ENCODE measurements at places on chromosomes 11 and 22. TPM values are rescaled to one million over a fixed set of nuclear protein-coding genes. Genes with fewer than 3 reads are reported as not detected.

Gene TTC38
- total RNA-seq, result 49.8 TPM

Gene MEI1
- 16.9 TPM for total RNA-seq

Gene GDPD4
- total RNA-seq, result not detected

Gene TENM4
- total RNA-seq, result 4.7 TPM

Gene CD6
- total RNA-seq, result 1.1 TPM

Gene CENPM
- 5.4 TPM for total RNA-seq

Gene ENTHD1
- total RNA-seq, result not detected

Gene MFRP
- not detected for total RNA-seq

Gene FJX1
- total RNA-seq, result 12.8 TPM

Gene BIRC2
- 39.4 TPM for total RNA-seq

Gene PGR
- 1.5 TPM for total RNA-seq

Gene ARHGAP8
- not detected for total RNA-seq

Gene TRPT1
- total RNA-seq, result 33.9 TPM

DNA sequence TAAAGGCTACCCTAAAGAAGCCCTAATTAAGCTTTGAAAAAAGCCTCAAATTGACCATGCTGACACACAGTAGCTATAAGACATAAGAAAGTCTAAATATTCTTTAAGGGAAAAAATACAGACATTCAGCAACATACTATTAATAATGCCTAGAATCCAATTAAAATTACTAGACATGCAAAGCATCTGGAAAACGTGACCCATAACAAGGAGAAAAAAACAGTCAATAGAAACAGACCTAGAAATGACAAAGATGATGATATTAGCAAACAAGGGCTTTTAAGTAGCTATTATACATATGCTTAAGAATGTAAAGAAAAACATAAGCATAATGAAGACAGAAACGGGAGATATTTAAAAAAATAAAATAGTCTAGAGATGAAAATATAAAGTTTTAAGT, 63.7 kb upstream of the MYOD1 start:
- DNase-seq, result no peak

GRCh38 chr11:26665036-26665435, 56.8 kb downstream of the SLC5A12 start:
- no peak for DNase-seq

- DNase-seq, result no peak
These were observed 9.3 kb downstream of the SELENOM start for GRCh38 chr22:31097941-31098631.

- DNase-seq, result no peak
These were observed 16.6 kb downstream of the OR8A1 start for GRCh38 chr11:124586238-124586860.

DNA sequence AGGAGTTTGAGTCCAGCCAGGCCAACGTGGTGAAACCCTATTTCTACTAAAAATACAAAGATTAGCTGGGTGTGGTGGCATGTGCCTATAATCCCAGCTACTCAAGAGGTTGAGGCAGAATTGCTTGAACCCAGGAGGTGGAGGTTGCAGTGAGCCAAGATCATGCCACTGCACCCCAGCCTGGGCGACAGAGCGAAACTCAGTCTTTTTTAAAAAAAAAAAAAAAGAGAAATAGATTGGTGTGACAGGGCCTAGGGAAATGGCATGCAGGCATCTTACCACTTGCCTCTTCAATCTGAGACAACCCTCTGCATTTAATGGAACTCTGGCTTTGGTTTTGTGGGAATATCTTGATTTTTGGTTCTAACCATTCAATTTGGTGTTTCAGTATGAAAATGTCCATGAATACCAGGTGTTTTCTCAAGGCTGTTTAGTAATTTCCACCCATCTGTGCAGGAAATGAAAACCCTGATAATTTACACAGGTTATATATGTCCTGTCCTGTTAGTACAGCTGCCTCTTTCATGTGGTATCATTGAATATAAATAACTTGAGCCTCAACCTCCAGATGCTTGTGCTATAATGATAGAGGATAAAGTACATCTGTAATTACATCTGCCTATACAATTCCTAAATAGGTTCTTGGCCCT, 8.4 kb downstream of the XBP1 start:
- no peak for DNase-seq

GRCh38 chr22:35375031-35375430, 5.9 kb upstream of the HMOX1 start:
- no peak for DNase-seq

DNA sequence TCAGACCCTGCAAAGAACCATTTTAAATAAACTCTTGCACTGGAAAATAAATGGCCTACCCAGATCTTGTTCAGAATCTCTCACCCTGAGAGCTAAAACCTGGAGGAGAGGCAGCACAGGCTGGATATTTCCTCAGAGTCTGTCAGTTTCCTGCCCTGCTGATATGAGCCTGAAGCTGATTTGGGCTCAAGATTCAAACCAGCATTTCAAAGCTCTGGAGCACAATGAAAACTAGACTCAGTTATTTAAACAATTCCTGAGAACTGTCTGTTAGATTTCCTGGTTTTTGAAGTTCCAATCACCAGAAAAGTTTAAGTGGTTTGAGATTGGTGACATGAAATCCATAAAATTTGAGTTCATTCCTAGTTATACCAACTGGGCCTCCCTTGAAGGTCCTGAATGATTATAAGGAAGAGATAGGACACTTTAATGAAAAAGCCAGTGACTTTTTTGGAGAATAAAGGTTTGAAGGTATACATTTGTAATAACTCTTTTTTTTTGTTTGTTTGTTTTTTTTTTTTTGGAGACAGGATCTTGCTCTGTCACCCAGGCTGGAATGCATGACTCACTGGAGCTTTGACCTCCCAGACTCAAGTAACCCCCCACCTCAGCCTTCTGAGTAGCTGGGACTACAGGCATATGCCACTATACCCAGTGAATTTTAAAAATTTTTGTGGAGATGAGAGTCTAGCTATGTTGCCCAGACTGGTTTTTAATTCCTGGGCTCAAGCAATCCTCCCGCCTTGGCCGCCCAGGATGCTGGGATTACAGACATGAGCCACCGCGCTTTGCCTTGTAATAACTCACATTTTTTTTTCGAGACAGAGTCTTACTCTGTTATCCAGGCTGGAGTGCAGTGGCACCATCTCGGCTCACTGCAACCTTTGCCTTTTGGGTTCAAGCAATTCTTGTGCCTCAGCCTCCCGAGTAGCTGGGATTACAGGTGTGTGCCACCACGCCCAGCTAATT, 8.0 kb upstream of the ESAM start:
- no peak for DNase-seq

DNA sequence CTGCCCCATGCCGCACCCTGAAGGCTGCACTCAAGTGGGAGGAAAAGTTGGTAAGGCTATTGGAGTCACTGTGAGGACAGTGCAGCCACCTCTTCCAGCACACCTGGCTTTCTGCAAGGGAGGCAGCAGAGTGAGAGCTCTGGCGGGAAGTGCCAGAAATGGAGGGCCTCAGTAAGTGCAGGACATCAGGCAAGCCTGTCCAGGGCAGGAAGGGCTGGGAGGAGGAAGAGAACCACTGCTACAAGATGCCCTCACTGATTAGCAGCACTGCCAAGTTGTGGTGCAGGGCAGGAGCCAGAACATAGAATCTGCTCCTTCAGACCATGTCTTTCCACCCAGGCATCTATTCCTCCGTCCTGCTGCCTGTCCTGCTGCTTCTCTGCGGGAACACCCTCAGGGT, 61.2 kb upstream of the CLTCL1 start:
- no peak for DNase-seq

- no peak for DNase-seq
These were observed 60.9 kb downstream of the SCN3B start for GRCh38 chr11:123593570-123593969.

GRCh38 chr11:45922425-45923082, at the start of gene LARGE2:
TSS of gene LARGE2 (plus strand) at chr11:45922656. CDS start at chr11:45922883, 227 bp downstream.
- DNase-seq, result no peak

- DNase-seq, result no peak
These were observed 13.7 kb upstream of the BCL9L start for GRCh38 chr11:118939404-118939915.

DNA sequence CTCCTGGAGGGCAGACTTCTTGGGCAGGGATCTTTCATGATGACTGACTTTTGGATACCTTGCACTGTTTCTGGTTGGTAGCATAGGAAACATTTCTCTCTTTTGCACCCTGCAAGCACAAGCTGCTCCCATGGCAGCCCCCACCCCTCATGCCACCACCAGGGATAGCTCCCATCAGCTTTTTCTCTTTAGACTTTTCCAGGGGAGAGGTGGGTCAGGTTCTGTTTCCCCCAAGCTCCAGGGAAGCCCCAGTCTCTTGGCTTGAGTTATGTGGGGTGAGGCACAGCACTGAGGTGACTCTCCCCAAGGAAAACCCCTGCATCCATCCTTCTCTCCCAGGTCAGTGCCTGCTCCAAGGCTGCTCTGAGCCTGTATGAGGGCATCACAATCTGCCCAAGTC, 22.5 kb downstream of the LRRC32 start:
- no peak for DNase-seq

DNA sequence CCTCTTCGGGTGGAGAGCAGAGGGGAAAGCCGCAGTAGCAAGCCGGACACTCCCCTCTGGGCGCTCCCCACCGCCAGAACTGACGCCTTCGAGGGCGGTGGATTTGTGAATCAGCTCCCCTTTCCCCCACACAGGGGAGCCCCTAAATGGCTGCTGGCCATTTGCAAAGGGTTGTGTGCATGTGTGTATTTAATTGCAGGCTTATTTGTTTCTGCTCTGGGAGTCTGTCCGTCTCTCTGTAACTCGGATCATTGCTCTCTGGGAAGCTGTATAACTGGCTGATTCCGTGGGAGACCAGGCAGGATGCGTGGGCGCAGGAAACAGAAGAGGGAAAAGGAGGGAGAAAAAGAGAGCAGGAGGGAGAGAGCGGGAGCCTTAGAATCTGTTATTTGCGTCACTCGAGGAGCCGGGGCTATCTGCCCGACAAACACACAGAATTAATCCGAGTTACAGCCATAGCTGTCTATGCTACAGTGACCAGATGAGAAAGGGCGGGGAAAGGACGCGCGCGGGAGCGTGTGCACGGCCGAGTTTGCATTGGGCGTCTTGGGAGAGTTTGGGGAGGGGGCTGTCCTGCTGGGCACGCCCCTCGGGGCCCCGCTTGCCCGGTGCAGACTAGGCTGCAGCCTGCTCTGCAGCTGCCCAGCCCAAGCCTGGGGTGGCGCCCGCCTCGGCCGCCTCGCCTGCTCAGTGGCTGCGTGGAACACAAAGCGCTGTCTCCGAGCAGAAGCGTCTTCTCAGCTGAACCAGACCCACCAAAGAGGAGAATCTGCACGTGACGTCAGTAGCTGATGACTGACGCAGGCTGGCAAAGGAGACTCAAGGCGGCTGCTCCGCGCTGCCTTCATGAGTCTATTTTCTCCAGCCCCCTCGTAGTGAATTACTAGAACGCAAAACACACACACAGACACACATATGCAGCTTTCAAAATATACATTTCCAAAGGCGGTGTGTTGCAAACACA, 105.3 kb upstream of the HSD17B12 start:
- DNase-seq, result no peak

DNA sequence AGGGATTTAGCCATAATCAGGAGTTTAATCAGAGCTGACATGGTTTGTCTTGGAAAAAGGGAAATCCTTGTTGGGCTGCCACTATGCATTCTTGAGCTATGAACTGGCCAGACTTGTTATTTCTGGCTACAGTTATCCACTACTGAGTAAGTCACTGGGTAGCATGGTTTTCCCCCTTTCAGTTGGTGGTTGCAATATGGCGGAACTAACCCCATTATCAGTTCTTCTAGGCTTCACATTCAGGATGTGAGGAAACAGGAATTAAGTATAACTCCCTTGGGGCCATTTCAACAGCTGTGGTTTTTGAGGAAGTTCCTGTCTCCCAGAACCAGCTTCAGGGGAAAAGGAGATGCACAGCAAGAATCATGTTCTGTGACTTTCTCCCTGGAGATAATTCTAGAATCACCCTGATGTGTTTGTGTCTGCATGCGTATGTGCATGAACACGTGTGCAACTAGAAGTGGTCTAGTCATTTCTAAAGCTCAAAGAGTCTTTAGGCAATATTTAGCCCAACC, 103.0 kb upstream of the CD44 start:
- no peak for DNase-seq

DNA sequence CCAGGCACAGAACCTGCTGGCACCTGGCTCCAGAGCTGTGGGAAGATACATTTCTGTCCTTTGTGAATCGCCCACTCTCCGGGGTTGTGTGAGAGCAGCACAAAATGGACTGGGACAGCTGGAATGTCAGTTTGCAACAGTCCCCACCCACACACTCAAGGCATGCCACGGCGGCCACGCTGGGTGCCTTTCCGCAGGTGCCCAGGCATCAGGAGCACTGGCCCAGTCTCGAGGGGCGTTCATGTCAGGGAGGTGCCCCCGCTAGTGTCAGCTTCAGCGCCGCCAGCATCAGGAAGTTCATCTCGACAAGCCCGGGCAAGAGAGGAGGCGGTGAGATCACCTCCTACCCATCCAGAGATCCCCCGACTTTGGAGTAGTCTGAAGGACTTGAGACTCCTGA, 2.1 kb downstream of the TP53AIP1 start:
- DNase-seq, result no peak

GRCh38 chr11:20374741-20375300, 11.3 kb downstream of the HTATIP2 start:
- DNase-seq, result no peak

DNA sequence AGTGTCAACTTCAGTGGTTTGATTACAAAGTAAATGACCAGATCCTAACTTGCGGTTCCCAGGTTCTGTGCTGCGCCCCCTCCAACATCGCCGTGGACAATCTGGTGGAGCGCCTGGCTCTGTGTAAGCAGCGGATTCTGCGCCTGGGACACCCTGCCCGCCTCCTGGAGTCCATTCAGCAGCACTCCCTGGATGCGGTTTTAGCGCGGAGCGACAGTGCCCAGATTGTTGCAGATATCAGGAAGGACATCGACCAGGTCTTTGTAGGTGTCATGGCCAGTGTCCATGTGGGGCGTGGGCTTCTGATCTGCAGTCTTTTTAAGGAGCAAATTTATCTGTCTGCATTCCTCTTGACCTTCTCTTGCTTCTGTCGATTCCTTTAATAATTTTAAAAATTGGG, 11.1 kb downstream of the IGHMBP2 start:
- no peak for DNase-seq

- no peak for DNase-seq
These were observed 53.4 kb upstream of the HTATIP2 start for GRCh38 chr11:20310137-20310536.

- DNase-seq, result no peak
These were observed 130.2 kb downstream of the NCAM1 start for GRCh38 chr11:113091481-113091780.

DNA sequence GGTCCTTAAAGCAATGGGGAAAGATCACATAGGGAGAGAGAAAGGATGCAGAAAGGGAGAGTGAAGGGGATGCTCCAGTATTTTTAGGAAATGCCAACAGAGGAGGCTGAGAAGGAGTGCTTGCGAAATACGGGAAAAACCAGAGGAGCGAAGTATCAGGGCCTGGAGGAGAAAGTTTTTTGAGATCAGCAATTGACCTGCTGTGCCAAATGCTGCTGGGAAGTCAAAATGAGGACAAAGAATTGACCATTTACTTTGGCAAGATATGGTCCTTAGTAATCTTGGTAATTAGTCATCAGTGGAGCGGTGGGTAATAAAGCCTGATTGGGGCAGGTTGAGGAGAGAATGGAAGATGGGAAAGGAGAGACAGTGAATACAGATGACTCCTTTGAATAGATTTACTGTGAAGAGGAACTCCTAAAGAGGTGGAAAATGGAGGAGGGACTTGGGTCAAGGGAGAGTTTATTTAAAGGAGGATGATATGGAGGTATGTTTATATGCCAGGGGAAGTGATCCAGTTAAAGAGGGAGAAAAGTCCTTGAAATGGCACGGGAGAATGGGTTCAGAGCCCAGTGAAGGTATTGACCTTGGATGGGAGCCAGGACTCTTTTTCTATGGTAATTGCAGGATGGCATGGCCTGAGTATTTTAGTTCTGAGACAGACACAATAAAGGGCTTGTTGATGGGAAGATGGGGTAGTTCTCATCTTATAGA, 111.5 kb downstream of the PKNOX2 start:
- no peak for DNase-seq

Data from omental fat pad (tissue), 4 donors.